ENCODE measurements at places on chromosomes 12 and 14.
A peak's percentile ranks its signal among the peaks of the same experiment; 100 is the strongest.

DNA sequence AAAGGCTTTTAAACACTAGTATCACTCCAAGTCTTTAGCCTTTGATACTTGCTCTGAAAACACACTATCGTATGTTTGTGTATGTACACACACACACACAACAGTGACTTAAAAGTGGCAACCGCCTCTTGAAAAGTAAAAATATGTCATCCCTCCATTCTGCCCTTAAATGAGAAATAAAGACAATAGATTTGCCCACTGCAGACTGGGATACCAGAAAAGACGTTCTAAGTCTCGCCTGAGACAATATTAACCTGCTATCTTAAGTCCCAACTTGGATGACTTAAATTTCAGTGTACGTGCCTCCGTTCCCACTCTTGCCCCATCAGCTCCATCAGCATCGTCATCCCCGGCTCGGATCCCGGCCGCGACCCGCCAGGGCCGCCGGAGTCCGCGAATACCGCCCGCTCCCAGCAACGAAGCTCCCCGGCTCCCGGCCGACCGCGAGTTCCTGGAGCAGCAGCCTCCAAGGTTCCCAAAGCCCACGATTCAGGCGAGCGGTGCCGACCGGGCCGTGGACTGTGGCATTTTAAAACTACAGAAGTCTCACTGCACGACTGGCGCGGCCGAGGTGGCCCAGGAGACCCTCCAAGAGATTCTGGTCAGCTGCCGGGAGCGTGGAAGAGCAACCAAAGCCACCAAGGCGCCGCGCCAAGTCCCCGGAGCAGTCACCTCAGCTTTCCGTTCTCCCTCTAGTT is 2.8 kb upstream of the ARID2 start:
- DNase-seq, result peak; percentile 61

DNA sequence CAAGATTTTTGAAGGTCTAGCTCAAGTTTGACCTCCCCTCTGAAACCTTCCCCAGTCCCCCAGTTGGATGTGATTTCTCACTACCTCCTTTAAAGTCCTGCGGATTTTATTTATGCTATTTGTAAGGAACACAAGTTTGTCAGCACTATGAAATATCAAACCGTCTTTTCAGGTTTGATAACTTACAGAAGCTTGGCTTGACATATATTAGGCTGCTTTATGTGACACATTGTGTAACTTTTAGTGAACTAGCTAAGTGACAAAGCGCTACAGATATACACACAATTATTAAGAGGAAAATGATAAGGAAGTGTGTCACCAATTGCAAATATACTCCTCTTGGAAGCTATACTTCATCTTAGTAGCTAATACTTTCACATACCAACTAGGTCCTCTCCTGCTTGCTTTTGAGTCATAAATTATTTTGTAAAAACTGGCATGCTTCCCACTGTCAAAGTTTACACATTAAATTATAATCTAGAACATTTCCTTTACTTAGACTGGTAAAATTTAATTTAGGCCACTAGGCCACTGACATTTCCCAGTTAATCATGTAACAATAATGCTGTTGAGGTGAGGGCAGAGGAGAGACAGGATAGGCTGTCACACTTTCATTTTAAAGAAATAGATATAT is 149.5 kb downstream of the TMTC3 start:
- no peak for DNase-seq

GRCh38 chr12:79322905-79323304 is 367.9 kb downstream of the PAWR start:
- DNase-seq, result no peak

DNA sequence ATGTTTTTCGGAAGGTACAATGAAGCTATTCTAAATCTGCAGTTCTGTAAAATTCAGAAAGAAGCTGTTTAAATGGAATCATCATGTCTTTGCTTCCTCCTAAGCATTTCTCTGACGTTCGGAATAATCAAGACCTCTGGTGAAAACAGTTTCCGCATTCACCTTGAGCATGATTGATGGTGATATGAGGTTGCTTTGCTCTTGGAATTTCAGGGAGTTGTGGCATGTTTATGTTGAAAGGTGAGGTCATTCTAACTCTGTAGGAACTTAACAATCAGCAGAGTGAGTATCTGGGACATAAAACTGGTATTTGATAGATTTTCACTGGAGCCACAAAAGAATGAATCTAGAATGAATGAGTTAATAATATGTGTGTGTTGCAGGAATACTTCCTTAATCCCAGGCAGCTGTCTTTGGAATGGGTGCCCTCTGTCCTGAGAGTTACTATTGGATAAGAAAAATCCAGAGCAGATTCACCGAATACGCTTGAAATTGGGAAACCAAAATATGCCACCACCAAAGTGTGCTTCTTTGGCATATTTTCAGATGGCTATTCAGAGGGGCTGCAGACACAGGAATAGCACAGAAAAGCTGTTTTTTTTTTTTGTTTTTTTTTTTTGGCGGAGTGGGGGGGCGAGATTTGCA is 599.1 kb downstream of the CCER1 start:
- DNase-seq, result no peak

GRCh38 chr12:12315838-12316237 is 34.2 kb downstream of the MANSC1 start:
- DNase-seq, result no peak

- no peak for DNase-seq
Measured at GRCh38 chr14:75158843-75159614, 17.4 kb downstream of the TMED10 start.

- no peak for DNase-seq
Measured at GRCh38 chr14:54928216-54928615, 25.6 kb upstream of the GCH1 start.

- DNase-seq, result no peak
Measured at GRCh38 chr12:75814851-75815754, 216.5 kb downstream of the PHLDA1 start.

DNA sequence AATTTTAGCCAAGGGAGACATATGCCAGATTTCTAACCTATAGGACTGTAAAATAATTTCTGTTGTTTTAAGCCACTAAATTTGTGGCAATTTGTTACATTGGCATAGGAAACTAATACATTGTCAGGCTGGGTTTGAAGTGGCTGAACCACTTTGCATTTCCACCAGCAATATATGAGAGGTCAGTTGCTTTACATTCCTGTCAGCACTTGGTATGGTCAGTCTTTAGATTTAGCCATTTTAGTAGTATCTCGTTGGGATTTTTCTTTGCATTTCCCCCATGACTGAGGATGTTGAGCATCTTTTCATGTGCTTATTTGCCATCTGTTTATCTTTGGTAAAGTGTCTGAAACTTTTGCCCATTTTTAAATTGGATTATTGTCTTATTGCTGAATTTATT is 3.9 kb downstream of the PALS1 start:
- no peak for DNase-seq

DNA sequence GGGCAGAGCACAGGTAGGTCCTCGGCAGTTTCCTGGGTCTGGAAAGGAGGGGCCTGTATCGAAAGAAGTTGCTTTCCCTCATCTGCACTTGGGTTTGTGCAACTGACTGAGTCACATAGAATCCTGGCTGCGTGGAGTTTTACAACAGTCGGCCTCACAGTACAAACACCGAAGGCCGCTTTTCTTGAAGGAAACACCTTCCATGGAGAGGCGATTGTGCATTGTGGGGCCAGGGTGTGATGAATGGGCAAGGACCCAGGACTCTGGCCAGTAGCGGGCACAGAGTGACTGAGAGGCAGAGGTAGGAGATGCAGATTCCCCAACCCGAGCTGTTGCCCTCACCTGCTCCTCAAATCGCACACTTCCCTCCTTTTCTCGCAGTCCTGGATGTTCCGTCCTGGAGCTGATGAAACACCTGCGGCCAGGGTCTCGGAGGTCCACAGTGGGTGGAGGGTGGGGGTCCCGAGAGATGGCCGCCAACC is 7.7 kb downstream of the CCND2 start:
- no peak for DNase-seq

DNA sequence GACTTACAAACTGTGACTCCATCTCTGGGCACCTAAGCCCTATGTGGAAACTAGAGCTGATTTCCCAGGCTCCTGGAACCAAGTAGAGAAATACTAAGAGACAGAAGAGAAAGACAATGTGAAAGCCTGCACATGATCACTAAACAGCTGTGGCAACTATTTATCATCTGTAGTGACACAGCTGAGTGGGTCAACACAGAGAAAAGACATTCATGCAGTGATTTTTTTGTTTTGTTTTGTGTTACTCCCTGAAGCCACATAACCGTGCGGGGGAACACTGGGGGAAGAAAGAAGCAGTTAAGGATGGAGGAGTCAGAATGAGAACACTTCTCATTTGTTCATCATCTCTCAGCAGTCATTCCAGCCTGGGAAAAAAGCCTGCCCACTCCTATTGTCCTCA is 1.5 kb downstream of the PRR4 start:
- no peak for DNase-seq

DNA sequence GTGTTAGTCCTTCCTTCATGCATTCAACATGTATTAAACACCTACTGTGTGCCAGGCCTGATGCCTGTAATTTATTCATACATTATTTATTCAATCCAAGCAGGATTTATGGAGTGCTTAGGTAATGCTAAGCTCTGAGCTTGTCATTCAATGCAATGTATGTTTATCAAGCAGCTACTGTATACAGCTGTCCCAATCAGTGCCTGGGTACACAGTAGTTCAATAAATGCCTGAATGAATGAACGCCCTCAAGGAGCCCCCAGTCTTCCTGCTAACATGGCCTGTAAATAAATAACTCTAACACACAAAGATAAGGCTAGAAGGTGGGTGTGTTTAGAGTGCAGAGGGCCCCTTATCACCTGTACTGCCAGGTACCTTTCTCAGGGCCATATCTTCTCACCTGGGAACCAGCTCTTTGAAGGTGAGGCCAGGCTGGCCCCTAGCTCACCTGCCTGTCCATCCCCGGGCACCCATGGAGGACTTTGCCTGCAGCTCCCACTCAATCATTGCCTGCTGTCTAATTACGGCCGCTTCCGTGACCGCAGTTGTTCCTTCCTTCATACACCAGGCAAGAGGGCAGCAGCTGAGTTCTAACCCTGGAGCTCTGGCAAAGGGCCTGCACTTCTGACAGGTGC is 20.0 kb upstream of the KDM2B start:
- no peak for DNase-seq

DNA sequence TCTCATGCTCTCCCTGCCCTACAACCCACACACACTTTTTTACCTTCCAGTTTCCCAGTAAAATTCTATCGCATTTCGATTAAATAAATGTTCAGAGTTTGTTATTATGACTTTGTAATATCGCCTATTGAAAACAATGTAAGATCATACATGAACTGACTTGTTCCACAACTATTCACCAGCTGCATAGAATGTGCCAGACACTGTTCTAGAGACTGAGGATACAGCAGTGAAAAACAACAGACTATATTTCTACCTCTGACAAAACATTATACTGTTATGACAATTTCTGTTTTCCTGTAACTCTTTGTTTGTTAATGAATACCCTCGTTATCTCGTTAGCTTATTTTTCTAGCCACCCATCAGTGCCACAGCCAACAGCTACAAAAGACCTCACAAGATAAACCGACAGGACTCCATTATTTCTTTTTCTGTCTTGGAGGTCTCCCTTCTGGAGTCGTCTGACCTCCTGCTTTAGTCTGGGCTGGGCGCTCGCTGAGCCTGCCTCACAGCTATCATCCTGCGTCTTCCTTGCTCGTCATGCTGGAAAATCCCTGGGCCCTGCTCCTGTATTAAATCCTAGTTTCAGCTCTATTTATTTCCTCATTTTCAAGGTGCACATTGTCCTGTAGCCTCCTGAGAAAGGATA is 498.9 kb downstream of the DIO2 start:
- DNase-seq, result no peak

- DNase-seq, result no peak
Measured at GRCh38 chr12:18415227-18415626, 153.9 kb downstream of the PIK3C2G start.

DNA sequence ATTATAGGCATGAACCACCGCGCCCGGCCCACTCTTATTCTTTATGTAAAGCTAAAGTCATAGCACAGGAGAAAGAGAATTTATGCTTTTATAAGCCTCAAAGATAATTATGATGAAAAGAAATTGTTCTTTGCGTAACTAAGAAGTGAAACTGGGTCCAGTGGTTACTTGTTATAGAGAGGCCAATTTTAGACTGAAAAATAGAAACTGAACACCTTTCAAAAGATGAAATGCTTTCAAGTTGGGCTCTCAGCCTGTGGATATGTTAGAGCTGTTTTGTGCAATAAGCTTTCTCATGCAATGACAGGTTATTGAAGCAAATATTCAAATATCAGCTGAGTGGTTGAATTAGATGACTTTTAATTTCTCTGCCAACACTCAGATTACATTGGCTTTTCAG is 7.9 kb downstream of the TMEM253 start:
- no peak for DNase-seq

Measured in natural killer cell treated with Interleukin-12 subunit alpha and Interleukin-12 subunit beta and Interleukin-15 and Interleukin-18, amount 100 ng/mL, for 72 hours (primary cell).